ENCODE measurements at places on chromosomes 5 and 9.

DNA sequence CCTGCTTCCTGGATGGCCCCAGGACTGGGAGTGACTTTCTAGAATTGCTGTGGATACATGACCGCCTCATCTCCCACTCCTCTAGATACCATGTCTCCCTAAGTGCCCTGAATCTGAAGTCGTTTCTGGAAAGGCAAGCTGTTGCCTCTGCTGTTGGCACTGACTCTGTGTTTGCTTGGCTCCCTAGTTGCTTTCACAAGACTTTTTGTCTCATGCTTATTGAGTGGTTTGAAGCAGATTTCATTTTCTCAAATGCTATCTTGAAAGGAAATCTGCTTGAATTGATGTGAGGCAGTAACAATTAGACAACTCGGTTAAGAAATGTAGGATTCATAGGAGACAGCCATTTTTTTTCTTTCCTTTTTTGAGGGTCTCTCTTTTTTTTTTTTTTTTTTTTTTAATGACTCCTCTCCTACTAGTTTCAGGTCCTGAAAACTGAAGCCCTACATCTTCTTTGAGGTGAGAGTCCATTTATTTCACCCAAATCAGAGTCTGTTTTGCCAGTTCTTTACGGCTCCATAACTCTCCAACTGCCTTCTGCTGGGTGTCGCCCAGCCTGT, 65.9 kb downstream of the PRDM6 start:
- no peak for DNase-seq

DNA sequence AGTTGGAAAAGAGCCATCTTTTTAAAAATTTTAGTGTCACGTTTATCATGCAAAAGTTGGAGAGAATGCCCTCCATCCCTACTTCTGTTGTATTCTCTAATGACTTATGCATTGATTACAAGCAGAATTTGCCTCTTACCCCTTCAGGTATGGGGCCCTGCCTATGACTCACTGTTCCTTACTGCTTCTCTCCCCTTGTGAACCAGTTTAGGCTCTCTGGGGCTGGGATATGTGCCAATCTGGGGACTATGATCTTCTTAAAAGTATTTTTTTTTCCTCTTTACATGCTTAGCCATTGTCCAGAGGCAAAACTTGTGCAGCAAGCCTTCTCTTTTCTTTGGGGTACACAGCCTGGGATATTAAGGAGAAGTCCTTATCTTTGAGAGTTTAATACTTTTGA, 37.4 kb downstream of the CAMK4 start:
- no peak for DNase-seq

GRCh38 chr5:87081511-87082372, 185.9 kb upstream of the RASA1 start:
- no peak for DNase-seq

GRCh38 chr5:157165668-157166067, 396 bp downstream of the GARIN3 start:
- no peak for DNase-seq

DNA sequence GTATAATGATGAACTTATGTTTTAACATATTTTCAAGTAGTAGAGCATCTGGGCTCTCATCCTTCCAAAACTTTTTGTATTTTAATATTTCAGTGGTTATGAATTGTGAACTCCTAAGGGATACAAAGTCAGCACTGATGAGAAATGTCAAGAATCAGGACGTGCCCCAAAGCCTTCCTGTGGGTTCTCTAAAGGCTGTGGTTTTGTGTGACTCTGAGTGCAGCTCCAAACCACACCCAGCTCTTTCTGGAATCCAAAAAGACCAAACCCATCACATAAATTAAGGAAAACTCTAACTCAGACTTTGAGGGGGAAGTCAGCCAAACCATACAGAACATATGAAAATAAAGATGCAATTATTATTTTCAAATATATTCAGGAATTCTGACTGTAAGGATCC, 40.8 kb upstream of the SMU1 start:
- DNase-seq = no peak

GRCh38 chr9:126461029-126461428, 134.4 kb downstream of the MVB12B start:
- no peak for DNase-seq

DNA sequence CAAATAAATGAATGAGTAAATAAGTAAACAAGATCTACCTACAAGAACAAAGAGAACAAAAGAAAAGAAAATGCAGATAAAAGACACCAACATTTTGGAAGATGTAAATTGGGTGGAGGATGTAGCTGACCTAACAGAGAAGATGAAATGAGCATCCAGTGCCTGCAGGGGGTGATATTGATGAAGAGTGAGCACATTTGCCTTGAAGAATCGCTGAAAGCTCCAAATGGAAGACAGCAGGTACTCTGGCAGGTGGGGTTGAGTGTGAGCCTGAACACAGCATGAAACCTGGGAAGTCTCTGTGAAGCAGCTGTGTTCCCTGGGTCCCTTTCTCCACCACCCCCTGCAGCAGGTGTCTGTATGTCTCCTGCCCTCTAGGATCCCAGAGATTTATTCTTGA, 125.6 kb downstream of the NXNL2 start:
- DNase-seq = no peak

DNA sequence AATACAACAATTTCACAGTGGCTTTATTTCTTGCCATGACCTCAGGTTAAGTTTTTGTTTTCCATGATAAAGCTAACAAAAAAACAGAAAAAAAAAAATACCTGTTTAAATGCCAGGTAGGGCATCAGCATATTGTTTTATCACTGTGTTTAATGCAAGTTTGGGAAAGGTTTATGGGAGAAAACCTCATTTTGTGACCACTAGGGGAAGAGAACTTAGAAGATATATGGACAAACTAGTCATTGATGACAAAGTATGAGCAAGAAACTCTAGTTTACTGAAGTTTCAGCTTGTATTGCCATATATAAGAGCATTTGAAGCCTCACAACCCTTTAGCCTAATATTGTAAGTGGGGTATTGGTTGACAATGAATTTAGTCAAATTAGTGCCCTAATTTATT, 1431.4 kb upstream of the CDH18 start:
- no peak for DNase-seq

GRCh38 chr5:89706731-89707130, 702.8 kb downstream of the CETN3 start:
- no peak for DNase-seq

DNA sequence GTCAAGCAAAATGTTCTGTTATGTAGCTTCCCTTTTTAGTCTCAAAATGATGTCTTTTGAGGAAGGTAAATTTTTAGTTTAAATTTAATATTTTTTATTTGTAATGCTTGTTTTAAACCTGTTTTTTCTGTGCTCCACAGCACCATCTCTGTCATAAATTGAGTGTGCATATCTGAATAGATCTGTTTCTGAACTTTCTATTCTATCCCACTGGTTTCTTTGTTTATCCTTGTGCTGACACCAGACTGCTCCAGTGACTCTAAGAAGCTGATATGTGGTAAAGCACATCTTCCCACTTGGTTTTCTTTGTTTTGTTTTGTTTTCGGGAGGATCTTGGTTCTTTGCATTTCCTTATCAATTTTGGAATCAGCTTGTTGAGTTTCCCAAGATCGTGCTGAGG, 7.1 kb upstream of the RNF145 start:
- DNase-seq = no peak
